ENCODE measurements at places on chromosomes 2 and 18.

GRCh38 chr18:32542221-32542798 lies 71.6 kb upstream of the GAREM1 start:
- DNase-seq = no peak

DNA sequence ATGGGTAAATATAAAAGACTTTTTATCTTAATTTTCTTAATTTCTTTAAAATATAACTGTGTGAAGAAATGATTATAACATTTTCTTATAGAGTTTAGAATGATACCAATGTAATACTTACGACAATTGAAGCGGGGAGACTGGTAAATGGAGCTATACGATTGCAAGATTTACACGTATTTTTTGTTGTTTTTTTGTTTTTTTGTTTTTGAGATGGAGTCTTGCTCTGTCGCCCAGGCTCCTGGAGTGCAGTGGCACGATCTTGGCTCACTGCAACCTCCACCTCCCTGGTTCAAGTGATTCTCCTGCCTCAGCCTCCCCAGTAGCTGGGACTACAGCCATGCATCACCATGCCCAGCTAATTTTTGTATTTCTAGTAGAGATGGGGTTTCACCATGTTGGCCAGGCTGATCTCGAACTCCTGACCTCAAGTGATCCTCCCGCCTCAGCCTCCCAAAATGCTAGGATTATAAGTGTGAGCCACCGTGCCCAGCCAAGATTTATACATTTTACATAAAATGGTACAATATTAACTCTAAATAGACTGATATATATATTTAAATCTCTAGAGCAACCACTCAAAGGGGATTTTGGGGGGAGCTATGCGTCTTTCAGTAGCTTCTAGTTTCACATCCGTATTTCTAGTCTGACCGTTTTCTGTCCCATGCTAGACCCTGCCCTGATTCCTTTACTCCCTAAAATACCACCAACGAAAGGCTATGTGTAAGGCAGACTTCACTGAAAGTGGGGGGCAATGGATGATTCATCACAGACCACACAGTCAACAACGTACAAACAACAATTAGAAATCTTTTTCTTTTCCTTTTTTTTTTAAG lies 28.2 kb upstream of the ATG16L1 start:
- no peak for DNase-seq

- DNase-seq = no peak
Observed at GRCh38 chr2:190840569-190841172, 40.0 kb upstream of the GLS start.

DNA sequence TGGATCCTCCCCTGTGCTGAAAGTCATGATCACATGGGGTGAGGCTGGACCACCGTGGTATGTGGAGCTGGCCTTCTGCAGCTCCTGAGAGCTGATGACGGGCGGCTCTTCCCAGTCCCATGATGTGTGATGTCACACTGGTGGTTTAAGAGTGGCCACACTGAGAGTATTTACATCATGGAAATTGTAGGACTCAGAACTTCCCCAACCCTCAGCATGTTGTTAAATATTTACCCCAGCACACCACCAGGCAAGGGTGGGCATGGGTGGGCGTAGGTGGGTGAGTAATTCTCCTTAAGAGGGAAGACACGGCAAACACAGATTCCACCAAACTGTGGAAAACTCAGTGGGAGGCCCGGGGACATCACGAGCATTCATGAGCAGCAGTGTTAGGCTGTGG lies 106.8 kb downstream of the ALPK2 start:
- DNase-seq = no peak

DNA sequence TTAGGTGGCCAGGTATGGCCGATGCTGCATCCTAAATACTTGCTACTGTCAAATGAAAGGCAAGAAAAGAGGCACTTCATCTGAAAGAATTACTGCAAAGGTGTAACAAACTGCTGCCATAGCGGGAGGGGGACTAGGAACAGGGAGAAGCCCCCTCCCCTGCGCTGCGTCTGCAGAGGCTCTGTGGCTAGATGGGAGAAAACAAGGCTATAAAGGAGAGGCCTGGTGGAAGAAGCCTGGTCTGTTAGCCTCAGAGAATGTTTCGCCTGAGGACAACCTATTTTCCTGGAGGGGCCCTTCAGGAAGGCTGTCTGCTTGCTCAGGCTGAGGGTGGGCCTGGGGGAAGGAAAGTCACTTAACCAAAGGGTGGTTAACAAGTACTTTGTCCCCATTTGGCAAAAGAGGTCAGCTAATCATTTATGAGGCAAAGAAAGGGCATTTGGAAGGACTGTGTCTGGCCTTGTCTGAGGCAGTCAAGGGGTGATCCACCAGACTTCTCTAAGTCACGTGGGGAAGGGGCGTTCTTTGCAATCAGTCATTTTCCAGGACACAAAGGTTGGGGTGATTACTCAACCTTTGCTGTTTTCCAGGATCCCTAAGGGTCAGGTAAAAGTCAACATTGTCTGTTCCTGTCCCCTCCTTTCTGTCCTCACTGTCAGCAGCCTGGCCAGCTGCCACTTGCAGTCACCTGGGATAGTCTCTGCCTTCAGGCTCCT lies 103.0 kb upstream of the TMEM200C start:
- no peak for DNase-seq

- DNase-seq = no peak
Observed at GRCh38 chr2:139529080-139529479, 748.9 kb upstream of the NXPH2 start.

DNA sequence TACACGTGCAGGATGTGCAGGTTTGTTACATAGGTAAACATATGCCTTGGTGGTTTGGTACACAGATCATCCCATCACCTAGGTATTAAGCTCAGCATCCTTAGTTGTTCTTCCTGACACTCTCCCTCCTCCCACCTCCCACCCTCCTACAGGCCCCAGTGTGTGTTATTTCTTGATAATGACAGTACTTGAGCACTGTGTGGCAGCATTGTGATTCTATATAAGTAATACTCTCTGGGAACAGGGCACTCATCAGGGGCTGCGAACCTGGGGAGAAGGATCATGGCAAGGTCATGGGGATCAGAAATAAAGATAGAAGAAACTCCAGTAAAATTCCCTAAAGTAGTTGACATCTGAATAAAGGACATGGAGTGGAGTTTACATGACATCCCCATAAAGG lies 1256.2 kb upstream of the CRIM1 start:
- DNase-seq = no peak

DNA sequence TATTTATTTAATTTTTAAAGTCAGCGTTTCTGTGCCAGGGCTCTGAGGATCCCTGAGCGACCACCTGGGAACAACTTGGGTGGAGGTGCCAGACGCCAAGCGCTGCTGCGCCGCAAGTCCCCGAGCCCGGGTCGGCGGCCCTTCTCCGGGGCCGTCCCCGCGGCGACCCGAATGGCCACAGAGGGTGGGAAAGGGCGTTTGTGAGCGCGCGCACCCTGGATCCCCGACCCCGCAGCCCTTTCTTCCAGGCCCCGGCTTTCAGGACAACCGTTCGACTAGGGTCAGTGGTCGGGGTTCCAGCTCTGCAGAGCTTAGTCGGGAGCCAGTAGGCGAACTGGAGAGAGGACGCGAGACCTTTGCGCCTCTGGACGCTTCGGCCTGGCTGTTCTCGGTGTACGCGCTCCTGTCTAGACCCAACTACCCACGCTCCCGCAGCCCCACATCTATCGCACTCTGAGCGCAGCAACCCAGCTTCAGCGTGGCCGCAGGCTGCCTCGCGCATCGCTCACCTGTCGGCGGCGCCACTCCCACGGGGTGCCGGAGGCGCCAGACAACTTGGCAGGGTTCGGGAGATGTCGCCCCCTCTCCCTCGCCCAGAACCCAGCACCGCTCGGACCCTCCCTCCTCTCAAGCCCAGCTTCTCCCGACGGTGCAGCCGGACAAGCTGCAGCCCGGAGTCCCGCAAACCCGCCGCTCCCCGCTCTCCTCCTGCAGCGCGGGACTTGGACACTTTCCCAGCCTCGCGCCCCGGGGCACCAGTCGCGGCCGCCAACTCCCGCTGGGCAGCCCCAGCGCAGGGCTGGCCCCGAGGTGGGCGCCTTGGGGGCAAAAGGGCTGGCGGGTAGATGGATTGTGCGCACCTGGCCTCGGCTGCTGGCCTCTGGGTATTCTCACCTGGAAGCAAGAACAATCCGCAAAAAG lies 758 bp downstream of the LYPD1 start:
- DNase-seq = no peak

GRCh38 chr18:11990539-11990938 lies 9.2 kb downstream of the IMPA2 start:
- DNase-seq = no peak

- DNase-seq = no peak
Observed at GRCh38 chr18:13621886-13622619, 104.3 kb downstream of the FAM210A start.

- no peak for DNase-seq
Observed at GRCh38 chr2:169007941-169008340, 23.2 kb downstream of the ABCB11 start.

DNA sequence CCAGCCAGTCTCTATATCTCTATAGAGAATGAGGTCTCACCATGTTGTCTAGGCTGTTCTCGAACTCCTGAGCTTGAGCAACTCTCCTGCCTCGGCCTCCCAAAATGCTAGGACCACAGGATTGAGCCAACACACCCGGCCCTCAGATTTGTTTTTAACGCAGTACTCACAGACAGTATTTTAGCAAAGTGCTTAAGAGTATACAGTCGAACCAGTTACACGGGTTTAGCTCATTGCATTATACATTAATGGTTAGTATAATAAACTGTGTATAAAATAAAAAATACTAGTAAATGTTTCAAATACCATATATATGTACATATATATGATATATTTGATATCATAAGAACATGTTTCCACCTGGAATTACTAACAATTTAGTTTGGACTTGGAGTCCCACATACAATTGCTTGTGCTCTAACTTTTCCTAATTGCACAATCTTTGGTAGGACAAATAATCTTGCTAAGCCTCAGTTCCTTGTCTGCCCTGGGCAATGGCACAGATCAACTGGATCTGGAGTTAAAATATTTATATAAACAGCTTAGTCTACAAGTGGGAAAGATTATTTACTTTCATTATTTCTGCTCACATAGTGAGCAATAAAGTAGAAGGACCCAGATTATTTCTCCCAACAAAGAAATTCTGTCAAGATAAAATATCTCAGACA lies 508.9 kb upstream of the LRATD1 start:
- DNase-seq = no peak

DNA sequence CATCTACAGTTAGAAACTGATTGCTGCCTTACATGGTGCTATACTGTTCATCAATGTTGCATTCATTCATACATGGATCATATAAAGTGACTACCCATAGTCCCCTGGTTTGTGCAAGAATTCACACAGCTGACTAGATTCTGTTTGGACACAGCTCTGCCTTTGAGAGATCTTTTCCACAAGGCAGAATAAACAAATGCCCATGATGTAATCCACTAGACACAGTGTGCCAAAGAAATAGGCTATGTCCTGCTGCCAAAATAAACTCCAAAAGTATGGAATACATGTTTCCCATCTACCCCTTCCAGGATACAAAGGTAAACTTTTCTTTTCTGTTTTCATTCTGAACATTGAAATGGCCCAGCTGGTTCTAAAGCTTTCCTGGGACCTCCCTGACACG lies 269.4 kb upstream of the CHAC2 start:
- no peak for DNase-seq

- no peak for DNase-seq
Observed at GRCh38 chr18:74876630-74877243, 279.1 kb downstream of the ZNF407 start.

DNA sequence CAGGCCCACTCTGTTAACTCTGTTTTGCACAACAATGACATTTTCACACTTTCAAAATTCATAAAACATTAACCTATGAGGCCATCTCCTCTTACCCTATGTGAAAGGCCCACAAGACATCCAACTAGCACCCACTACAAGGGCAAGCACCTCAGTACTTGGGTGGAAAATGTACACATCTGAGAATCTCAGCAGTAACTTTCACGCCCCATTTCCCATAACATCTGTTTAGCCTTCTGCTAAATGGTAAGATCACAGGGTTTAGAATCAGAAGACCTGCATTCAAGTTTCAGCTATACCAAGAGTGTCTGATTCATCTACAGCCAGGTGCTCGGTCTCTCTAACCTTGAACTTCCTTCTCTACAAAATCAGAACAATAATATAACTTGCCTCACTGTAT lies 89.2 kb downstream of the SP100 start:
- DNase-seq = no peak

- no peak for DNase-seq
Observed at GRCh38 chr18:74065366-74065765, 82.3 kb downstream of the FBXO15 start.

GRCh38 chr2:3301001-3301400 lies 76.6 kb downstream of the EIPR1 start:
- no peak for DNase-seq

DNA sequence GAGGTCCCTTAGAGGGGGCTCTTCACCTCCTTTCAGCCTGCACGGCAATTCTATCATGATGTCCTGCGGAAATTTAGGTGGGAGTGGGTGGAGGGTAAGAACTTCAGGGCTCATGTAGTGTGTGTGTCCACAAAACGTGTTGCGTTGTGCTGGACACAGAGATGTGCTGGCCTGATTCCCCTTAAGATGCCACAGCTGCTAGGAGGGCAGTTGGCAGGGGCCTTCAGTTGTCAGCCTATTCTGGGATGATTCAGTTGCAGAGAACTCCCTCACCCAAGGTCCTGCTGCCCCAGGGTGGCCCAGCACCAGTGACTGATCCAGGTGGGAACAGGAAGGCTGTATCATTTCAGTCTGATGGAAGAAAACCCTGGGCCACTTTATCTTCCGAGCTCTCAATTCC lies 1.0 kb upstream of the HJURP start:
- DNase-seq = no peak

- DNase-seq = no peak
Observed at GRCh38 chr2:232026910-232027309, 65.4 kb downstream of the DIS3L2 start.

GRCh38 chr2:43223521-43224001 lies 2.8 kb downstream of the ZFP36L2 start:
- DNase-seq = no peak

GRCh38 chr2:24490181-24490689 lies 819 bp upstream of the NCOA1 start:
- no peak for DNase-seq

DNA sequence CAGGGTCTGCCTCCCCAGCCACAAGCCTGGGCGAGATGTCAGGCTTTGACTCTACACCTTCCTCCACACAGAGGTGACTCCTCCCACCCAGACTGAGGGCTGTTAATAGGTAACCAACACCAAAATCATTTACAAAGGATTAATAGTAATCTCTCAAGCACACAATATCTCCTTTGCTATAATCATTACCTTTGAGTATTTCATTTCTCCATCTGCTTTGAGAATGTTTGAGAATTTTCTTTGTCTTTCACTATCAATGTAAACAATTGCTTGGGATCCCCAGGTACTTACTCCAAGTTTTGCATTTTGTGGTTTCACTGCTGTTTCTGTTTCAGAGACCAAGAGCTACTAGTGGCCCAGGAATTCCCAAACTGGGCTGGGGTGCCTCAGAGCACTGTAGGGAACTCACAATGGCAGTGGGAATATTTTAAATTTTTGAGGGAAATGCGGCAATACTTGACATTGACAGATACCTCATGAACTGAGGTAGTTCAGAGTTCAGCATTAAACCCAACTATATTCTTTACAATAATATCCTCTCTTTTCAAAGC lies 166.4 kb upstream of the MGAT5 start:
- no peak for DNase-seq

DNA sequence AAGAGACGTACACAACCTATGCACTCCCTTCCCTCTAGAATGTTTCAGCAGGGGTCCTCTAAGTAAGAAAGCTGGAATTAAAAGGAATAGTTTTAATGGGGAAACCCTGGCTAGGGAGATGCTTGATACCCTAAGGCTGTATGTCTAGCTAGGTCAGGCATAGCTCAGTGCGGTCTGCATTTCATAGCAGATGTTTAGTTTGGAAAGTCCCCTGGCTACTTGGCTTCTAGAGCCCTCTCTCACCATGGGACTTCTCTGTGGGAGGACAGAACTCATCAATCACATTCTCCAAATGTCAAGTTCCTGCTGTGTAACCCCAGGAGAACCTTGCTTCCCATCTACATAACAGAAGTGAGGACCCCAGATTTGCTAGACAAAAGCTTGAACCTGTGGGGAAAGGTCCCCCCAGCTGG lies 24.1 kb upstream of the ANXA4 start:
- no peak for DNase-seq

Data from activated gamma-delta T cell (primary cell).